ENCODE measurements at places on chromosomes 11 and 22.

- no peaks in the 10 kb centered on the region for H3K36me3 ChIP-seq
- DNase-seq, result no peak
- H3K27ac ChIP-seq, result no peak overlapping the region
- no peaks in the 10 kb centered on the region for H3K27me3 ChIP-seq
- H3K4me1 ChIP-seq, result no peaks in the 10 kb centered on the region
- H3K4me3 ChIP-seq, result no peak overlapping the region
Measured at GRCh38 chr11:5362017-5362625, 10.8 kb downstream of the OR51B6 start.

GRCh38 chr22:33848251-33848650 lies 72.0 kb downstream of the LARGE1 start:
- H3K36me3 ChIP-seq, result no peaks in the 10 kb centered on the region
- H3K4me1 ChIP-seq, result peaks cover 7% of the 10 kb centered on the region
- H3K4me3 ChIP-seq, result no peak overlapping the region
- DNase-seq, result no peak

DNA sequence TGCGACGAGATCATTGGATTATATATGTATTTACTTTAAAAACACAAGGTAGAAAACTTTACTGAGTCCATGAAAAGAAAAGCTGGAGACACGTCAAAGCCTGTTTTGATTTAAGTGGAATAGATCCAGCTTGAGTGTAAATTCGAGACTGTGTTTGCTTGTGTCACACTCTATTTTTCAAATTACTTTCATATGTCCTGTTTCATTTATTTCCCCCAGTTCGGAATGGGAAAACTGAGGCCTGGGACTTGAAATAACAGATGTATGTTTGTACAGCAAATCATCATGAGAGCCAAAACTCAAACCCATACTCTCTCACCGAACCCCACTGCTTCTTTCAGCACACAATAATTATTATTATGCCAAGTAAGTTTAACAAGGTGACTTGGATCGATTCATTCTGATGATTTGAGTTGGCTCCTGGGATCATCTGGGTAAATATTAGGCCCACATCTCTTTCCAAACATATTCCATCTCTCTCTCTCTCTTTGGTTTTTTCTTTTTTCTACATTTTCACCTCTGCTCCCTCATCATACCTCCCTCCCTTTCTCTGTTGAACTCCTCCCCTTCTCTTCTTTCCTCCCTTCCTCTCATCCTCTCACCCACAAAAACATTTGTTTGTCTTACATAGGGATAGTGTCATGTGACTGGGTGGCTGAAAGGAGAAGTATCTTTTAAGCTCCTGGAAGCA lies 21.2 kb downstream of the FZD4 start:
- no peak overlapping the region for H3K27ac ChIP-seq
- no peak for DNase-seq
- H3K27me3 ChIP-seq, result no peaks in the 10 kb centered on the region
- H3K4me1 ChIP-seq, result peaks cover 38% of the 10 kb centered on the region

GRCh38 chr11:34150494-34151151 lies 45.2 kb downstream of the NAT10 start:
- no peaks in the 10 kb centered on the region for H3K27me3 ChIP-seq
- H3K4me1 ChIP-seq, result peaks cover 9% of the 10 kb centered on the region
- DNase-seq, result no peak

- no peaks in the 10 kb centered on the region for H3K36me3 ChIP-seq
- no peaks in the 10 kb centered on the region for H3K27me3 ChIP-seq
- H3K27ac ChIP-seq, result no peak overlapping the region
- no peak overlapping the region for H3K4me3 ChIP-seq
- DNase-seq, result no peak
Measured at GRCh38 chr22:27252282-27253049, 549.1 kb downstream of the MN1 start.

DNA sequence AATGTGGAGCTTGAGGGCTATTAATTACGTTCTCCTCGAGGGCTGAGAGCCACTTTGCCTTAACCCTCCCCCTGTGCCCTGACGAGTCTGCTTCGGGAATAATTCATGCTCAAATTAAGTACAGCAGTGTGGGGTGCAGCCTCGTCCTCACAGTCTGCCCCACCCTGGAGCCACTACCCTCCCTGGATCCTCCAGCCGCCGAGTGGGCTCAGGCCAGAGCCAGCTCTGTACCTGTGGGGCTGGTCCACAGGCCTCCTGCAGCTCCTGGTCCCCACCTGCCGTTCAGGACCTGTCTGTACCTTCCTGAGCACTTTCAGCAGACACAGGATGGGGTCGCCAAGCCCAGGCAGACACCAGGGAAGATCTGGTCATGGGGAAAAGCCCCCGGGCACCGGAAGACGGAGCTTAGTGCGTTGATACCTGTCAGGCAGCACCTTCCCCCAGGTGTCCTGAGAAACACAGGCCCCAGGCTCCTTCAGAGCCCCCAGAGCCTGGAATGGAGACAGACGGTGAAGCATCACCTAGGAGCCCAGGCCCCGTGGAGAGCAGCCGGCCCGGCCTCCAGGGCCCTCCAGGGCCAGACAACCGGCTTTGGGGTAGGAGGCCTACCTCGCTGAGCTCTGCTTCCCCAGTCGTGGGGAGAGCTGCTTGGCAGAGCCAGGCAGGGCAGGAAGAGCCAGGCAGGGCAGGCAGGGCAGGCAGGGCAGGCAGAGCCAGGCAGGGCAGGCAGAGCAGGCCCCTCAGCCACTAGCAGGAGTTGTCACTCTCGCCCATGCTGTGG lies 9.7 kb downstream of the TSPAN32 start:
- H3K27me3 ChIP-seq, result no peaks in the 10 kb centered on the region
- H3K27ac ChIP-seq, result no peak overlapping the region
- peaks cover 24% of the 10 kb centered on the region for H3K4me1 ChIP-seq
- H3K36me3 ChIP-seq, result no peaks in the 10 kb centered on the region
- H3K4me3 ChIP-seq, result no peak overlapping the region

DNA sequence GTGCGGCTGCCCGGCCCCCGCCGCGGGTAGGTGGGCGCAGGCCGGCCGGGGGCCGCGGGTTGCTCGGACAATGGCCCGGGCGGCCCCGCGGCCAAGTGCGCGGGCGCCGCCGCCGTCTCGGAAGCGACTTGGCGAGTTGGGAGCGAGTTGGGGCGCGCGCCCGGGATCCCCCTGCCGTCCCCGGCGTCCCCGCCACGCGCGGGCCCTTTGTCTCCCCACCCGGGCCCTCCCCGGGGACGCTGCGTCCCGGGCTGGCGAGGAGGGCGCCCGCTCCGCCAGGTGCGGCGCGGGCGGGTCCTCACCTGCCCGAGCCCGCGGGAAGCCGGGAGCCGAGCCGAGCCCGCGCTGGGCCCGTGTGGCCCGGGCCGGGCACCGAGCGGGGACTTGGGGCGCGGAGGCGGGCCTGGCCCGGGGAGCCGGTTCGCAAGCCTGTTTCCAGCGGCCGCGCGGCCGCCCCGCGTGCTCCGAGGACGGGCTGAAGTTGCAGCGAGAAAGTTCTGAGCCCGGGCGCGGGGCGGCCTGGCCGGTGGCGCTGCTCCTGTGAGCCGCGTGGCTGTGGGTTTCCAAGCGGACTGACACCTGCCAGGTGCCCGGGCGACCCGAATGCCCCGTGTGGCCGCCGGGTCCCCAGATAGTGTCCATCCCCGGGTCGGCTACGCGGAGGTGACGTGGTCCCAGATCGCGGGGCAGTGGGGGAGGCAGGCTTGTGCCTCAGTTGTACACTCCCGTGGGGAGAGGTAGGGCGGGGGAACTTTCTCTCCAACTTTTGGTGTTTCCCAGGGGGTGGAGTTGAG lies 586 bp downstream of the LRP5 start:
- H3K4me1 ChIP-seq, result peaks cover 42% of the 10 kb centered on the region
- DNase-seq, result peak; percentile 71
- peak overlapping the region; percentile 68 for H3K4me3 ChIP-seq
- H3K27me3 ChIP-seq, result no peaks in the 10 kb centered on the region
- H3K27ac ChIP-seq, result peak overlapping the region; percentile 78

DNA sequence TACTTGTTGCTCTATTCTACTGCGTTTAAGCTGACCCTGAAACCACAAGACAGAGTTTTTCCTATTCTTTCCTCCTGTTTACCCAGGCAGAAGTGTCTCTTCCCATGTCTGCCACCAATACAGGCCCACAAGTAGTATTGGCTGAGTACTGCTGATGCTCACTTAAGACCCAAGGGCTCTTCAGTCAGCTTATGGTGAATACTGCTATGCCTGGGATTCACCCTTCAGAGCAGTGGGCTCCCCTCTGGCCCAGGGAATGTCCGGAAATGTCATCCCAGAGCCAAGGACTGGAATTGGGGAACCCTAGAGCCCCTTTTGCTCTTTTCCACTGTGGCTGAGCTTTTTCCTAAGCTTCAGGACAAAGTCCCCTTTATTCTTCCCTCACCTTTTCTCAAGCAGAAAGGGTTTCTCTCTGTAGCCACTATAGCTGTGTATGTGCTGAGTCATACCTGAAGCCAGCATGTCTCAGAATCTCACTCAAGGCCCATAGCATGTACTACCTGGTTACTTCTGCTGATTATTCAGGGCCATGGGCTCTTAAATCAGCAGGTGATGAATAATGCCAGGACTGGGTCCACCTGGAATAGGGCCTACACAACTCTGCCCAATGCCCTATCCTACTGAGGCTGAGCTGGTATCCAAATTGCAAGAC lies 745.8 kb upstream of the ANO5 start:
- H3K36me3 ChIP-seq, result no peaks in the 10 kb centered on the region
- no peak overlapping the region for H3K4me3 ChIP-seq
- H3K4me1 ChIP-seq, result no peaks in the 10 kb centered on the region
- no peaks in the 10 kb centered on the region for H3K27me3 ChIP-seq

DNA sequence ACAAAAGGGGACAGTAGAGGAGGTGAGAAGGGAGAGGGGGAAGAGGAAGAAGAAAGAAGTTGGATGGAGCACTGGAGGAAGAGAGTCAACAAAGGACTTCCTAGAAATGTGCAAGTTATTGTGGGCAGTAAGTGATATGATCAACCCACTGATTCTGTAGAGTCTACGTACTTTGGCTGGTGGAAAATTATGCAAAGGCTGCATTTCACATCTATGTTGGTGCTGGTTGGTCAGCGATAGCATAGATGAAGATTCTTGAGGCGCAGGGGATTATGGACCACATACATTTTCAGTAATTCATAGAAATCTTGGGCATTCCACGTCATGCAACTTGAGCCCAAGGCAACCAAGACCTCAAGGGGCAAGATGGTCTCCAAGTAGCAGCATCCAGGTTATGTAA lies 12.6 kb upstream of the BIRC3 start:
- H3K4me1 ChIP-seq, result peaks cover 13% of the 10 kb centered on the region
- no peaks in the 10 kb centered on the region for H3K36me3 ChIP-seq
- no peak overlapping the region for H3K27ac ChIP-seq
- H3K4me3 ChIP-seq, result no peak overlapping the region
- no peak for DNase-seq

DNA sequence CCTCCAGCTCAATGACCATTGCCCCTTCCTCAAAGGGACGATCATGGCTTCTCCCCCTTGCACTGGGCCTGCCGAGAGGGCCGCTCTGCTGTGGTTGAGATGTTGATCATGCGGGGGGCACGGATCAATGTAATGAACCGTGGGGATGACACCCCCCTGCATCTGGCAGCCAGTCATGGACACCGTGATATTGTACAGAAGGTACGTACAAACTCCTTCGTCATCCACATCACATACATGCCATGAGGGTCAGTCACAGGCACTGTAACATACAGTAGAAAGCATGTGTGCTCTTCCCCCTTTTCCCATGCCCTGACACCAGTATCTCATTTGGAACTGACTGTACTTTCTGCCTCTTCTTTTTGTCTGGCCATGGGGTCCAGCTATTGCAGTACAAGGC lies 4.0 kb downstream of the TAF10 start:
- H3K27me3 ChIP-seq, result no peaks in the 10 kb centered on the region
- H3K4me1 ChIP-seq, result peaks cover 48% of the 10 kb centered on the region
- H3K36me3 ChIP-seq, result peaks cover 36% of the 10 kb centered on the region
- peak overlapping the region; percentile 81 for H3K27ac ChIP-seq

DNA sequence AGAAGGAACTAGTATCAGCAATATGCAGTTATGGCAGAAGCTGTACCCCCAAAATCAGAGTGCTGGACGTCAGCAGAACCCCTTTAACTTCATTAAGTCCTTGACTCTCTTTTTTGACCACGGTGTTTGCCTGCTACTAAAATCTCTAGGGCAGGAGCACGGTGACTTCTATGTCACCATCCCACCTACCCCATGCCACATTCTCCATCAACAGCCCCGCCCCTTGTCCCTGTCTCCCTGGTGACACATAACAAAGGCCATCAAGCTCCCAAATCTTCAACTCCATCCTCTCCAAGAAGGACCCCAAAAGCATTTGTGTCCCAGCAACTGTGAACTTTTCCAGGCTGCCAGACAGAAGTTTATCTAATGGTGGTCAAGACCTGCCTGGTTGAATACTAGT lies 894 bp downstream of the ADA2 start:
- no peaks in the 10 kb centered on the region for H3K36me3 ChIP-seq
- peak overlapping the region; percentile 41 for H3K4me3 ChIP-seq
- no peaks in the 10 kb centered on the region for H3K27me3 ChIP-seq
- peak overlapping the region; percentile 78 for H3K27ac ChIP-seq

- no peak for DNase-seq
- no peaks in the 10 kb centered on the region for H3K36me3 ChIP-seq
- H3K27me3 ChIP-seq, result no peaks in the 10 kb centered on the region
- no peak overlapping the region for H3K27ac ChIP-seq
- no peak overlapping the region for H3K4me3 ChIP-seq
Measured at GRCh38 chr11:118705791-118706545, 26.5 kb upstream of the TREH start.

DNA sequence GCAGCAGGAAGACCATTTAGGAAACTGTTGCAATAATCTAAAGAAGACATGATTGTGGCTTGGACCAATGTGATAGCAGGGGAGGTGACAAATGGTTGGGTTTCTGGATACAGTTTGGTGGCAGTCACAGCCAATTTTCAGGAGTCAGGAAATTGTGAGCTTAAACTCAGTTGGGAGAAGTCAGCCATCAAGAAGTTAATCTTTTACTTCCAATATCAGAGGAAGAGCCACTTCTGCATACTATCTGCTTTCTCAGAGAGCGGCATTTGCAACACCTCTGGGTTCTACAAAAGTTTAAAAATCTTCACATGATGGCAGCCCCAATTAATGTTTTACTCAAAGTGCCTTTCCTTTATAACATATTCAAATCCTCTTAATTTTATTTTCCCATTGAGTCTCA lies 33.7 kb upstream of the PDE3B start:
- H3K36me3 ChIP-seq, result no peaks in the 10 kb centered on the region
- no peaks in the 10 kb centered on the region for H3K27me3 ChIP-seq

GRCh38 chr11:6646918-6647679 lies 8.5 kb downstream of the DCHS1 start:
- H3K27me3 ChIP-seq, result no peaks in the 10 kb centered on the region
- DNase-seq, result no peak
- H3K36me3 ChIP-seq, result no peaks in the 10 kb centered on the region
- peaks cover 24% of the 10 kb centered on the region for H3K4me1 ChIP-seq

DNA sequence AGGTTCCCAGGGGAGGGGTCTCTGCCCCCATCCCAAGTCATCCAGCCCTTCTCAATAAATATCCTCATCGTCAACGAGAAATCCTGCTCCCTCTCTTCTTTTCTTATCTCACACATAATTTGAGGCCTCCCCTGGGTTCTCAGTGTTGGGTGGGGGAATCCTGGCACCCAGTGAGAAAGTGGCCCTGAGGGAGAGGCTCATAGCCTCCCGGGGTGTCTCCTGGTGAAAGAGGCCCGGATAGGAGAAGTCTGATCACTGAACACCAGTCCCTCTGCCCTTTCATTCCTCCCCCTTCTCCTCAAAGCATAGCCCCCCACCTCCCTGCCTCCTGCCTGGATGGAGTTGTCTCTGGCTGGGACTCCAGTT lies 35.3 kb downstream of the IGLL5 start:
- no peaks in the 10 kb centered on the region for H3K36me3 ChIP-seq
- DNase-seq, result no peak
- no peak overlapping the region for H3K27ac ChIP-seq
- no peak overlapping the region for H3K4me3 ChIP-seq
- peaks cover 12% of the 10 kb centered on the region for H3K27me3 ChIP-seq

GRCh38 chr11:65382804-65383368 lies 440 bp upstream of the SLC25A45 start:
- H3K27me3 ChIP-seq, result no peaks in the 10 kb centered on the region
- peak overlapping the region; percentile 57 for H3K4me3 ChIP-seq
- no peaks in the 10 kb centered on the region for H3K36me3 ChIP-seq
- H3K4me1 ChIP-seq, result peaks cover 63% of the 10 kb centered on the region
- peak; percentile 93 for DNase-seq
- peak overlapping the region; percentile 98 for H3K27ac ChIP-seq

All from upper lobe of right lung (tissue), 1 donor.